ENCODE measurements at places on chromosomes 2 and 18. TPM values are rescaled to one million over a fixed set of nuclear protein-coding genes. Genes with fewer than 3 reads are reported as not detected.

DNA sequence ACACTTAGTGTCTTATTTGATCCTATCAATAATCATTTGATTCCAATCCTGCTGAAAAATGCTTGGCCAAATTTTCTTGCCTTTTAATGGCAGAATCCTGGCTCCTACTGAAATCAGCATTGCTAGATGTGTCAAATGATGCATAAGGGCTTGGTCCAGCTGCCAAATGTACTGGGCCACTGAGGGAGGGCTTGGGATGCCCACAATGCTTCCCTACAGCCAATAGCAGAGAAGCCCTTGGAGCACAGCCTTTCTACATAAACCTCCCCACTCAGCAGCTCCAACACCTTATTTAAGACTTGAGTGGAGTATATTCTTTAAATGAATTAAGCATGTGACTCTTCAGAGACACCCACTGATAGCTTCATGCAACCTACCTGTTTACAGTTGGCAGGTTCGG lies 3.6 kb downstream of the ALK start:
- DNase-seq = no peak

CTLA4 gene
- total RNA-seq = not detected

DNA sequence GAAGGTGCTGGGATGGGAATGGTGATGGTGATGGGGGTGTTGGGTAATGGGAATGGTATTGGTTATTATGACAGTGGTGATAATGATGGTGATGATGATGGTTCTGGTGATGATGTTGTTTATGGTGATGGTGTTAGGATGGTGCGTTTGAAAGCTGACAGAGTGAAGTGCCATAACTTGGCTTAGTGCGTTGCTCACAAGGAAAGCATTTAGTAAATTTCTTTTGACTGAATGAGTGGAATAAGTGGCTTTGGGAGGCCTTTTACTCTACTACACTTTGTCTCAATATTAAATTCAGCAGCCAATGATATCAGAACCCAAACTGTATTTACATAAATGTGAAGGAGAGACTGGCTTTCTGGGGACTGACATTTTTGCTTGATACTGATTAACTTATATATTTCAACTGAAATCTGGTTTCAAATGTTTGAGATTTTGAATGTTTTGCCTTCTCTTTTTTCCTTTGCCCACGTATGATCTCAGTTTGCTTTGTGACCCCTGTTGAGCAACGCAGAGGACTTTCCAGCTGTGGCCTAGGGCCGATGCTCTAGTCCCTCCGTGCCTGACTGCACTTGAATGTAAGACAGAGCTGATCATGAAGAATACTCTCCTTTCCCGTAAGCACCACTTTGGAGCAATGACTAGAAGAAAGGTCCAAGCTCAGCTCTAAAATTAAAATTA lies 128.5 kb upstream of the SH3BP4 start:
- DNase-seq = no peak

DNA sequence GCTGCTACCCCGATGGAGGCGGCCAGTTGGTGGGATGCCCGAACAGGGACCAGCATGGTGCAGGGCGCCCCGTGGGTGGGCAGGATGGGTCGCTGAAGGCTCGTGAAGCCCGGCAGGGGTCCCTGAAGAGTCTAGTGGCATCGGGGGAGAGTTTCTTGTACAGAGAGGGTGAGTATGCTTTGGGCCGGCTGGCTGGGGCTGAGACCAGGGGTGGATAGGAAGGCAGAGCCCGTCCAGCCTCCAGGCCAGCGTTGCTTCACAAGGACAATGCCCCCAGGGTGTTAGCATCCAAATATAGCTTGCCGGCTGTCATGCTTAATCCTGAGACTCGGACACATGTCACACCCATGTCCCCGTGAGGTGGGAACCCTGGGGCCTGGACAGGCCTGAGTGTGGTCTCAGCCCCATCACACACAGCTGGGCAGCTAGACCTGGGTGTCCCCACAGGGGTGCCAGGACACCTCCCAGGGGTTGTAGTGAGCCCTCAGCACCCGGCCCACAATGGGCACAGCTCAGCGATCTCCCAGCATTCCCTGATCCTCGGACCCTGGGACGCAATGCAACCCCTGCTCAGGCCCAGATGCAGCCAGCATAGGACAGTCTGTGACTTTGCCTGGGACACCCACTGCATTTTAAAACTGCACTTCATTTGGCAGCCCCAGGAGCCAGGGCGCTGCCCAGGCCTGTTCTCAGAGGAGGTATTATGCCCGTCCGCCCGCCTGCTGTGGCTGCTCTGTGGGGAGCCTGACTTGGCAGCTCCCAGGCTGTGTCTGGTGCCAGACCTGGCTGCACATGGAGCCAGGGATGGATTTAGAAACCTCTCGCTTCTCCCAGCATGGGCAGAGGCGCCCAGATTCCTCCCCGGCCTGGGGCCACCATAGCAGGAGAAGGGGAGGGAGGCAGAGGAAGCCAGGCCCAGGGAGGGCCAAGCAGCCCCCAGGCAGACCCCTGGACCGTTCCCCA lies 36.4 kb downstream of the RAMP1 start:
- DNase-seq = no peak

Data from pulmonary artery endothelial cell (primary cell).